ENCODE measurements at places on chromosomes 2 and 18.

- DNase-seq = no peak
These were observed 724.1 kb downstream of the GALR1 start for GRCh38 chr18:77973745-77974144.

DNA sequence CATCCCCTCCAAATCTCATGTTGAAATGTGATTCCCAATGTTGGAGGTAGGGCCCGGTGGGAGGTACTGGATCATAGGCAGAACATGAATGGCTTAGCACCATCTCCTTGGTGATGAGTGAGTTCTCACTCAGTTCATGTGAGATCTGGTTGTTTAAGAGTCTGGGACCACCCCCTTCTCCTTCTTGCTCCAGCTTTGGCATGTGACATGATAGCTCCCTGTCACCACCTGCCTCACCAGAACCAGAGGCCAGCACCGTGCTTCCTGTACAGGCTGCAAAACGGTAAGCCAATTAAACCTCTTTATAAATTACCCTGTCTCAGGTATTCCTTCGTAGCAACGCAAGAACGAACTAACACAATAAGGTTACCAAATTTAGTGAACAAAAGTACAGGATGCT, 95.4 kb downstream of the ZBTB7C start:
- DNase-seq = no peak

DNA sequence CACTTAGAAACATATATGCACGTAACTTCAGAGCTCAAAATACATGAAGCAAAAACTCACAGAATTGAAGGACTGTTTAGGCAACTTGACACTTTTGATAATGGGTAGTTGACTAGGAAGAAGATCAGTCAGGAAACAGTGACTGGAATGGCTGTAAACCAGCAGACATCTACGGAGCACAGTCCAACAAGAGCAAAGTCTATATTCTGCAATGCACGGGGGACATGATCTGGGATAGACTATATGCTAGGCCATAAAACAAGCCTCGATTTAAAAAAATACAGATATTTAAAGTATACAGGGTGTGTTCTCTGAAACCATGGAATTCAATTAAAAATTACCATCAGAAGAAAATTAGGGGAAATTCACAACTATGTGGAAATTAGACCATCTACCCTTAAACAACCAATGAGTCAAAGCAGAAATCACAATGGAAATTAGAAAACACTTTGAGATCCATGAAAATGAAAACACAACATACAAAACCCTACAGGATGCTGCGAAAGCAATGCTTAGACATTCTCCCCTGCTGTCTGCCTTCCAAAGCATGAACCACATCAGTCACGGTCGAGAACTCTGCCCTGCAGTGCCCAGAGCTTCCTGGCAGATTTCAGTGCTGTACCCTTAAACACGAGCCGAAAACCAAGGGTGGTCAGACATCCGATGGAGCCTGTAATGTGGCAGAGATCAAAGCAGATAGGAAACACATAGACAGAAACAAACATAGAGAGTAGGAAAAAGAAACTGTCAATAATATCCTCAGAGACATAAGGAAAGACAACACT, 651.9 kb upstream of the HS6ST1 start:
- no peak for DNase-seq

DNA sequence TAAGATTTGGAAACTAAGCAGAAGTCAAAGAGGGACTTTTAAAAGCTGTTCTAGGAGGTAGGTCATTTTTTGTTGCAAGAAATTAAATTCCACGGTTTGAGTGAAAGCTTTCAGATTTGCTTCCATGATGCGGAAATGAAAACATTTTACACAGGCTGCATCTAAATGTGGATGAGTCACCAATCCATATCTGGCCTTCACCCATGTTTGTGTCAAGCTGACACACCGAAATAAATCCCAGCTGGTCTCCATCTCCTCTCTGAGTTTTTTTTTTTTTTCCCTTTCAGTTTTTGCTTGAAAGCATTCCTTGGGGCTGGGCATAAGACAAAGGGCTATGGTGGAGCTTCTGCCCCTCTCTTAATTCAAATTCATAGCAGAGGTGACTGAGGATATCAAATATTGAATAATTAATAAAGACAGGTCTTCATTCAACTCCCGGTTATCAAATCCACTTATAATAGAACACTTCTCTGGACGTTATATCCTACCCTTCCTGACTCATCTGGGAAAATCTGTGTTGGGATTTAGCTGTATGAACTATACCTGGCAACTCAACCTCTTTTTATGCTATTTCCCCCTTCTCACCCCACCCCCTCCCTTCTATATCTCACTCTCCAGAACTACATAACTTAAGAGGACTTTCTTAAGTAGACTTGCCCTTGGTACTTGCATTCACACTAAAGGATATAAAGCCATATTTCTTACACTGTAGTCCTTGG, 558.3 kb upstream of the GCFC2 start:
- no peak for DNase-seq

GRCh38 chr2:207044379-207045362, 105.4 kb downstream of the CPO start:
- DNase-seq = no peak

DNA sequence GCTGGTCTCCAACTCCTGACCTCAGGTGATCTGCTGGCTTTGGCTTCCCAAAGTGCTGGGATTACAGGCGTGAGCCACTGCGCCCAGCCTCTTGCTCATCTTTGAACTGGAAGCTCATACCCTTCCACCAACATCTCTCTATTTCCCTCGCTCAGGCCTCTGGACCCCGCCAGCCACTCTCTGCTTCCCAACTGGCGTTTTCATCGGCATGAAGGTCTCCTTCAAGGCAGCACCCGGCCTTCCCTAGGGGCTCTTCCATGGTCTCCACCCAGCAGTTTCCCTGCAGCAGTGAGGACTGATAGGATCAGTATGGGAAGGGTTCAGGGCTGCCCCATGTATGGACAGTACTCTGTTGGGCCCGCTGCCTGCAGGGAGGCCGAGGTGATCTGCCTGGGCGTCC, 65.8 kb upstream of the HS6ST1 start:
- DNase-seq = no peak

GRCh38 chr2:95270541-95271081, 3.6 kb upstream of the PROM2 start:
- no peak for DNase-seq

GRCh38 chr2:168926621-168927386, 25.7 kb downstream of the G6PC2 start:
- no peak for DNase-seq

DNA sequence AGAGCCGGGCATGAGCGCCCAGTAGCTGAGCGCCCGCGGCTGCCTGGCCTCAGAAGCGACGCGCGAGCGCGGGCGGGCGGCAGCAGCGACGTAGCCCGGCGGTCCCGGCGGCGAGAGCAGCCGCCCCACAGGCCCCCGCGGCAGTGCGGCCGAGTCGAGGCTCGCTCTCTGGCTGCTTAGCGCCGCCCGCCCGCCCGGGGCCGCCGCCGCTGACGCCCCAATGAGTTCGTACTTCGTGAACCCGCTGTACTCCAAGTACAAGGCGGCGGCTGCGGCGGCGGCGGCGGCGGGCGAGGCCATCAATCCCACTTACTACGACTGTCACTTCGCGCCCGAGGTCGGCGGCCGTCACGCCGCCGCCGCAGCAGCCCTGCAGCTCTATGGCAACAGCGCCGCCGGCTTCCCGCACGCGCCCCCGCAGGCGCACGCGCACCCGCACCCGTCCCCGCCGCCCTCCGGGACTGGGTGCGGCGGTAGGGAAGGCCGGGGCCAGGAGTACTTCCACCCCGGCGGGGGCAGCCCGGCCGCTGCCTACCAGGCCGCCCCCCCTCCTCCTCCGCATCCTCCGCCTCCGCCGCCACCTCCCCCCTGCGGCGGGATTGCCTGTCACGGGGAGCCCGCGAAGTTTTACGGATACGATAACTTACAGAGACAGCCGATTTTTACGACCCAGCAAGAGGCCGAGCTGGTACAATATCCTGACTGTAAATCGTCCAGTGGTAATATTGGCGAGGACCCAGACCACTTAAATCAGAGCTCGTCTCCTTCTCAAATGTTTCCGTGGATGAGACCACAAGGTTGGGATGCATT, 847 bp downstream of the HOXD8 start:
- DNase-seq = no peak

DNA sequence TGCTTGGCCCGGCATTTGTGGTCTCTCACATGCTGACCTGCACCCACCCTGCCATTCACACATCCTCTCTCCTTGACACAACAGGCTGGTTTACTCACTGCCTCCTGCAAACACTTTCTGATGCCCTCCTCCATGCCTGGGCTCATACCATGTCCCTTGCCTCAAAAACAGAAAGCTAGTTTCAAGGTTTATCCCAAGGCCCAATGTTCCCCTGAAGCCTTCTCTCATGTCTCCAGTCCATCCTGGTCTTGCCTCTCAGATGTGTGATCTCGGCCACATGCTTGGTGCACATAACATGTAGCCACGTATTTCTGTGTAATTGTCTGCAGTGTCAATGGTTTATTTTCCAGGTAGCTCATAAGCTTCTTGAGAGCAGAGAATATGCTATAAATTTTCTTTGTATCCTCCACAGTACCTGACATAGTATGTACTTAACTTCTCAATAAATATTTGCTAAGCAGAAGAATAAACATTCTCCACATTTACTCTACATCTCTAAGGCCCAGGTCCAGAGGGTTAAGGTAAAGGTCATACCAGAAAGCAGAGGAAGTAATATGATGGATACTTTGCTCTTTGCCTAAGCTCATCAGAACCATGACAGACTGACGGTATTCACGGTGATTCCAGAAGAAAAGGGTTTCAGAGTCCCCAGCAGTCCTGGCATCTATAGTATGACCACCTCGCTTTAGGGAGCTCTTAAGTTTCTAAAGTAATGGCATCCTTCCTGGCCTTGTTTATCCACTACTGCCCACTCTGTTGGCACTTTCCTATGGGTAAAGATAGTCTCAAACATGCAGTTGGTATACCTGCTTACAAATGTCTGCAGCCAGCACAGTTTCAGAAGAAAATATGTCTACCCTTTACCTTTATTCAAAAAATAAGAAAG, 163.4 kb upstream of the ZFP36L2 start:
- DNase-seq = no peak

- no peak for DNase-seq
These were observed 45.5 kb downstream of the SLC66A2 start for GRCh38 chr18:79905993-79906392.

- no peak for DNase-seq
These were observed 491.8 kb downstream of the XIRP2 start for GRCh38 chr2:167380094-167380493.

DNA sequence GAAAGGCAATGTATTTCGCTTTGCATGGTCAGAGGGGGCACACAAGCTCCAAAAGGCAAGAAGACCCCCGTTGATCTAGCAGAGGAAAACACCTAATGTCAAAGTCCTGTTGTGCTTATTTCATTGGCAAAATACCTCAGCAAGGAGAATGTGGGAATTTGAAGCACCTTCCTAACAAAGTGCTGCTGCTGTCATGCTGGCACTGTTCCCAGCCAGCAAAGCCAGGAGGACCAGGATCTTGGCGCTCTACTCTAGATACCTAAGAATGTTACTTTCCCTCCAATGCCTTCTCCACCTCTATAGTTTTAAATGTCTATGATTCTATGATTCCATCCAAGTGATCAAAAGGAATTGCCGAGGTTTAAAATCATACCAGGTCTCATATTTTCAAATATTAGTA, 867.9 kb upstream of the POU3F3 start:
- no peak for DNase-seq

DNA sequence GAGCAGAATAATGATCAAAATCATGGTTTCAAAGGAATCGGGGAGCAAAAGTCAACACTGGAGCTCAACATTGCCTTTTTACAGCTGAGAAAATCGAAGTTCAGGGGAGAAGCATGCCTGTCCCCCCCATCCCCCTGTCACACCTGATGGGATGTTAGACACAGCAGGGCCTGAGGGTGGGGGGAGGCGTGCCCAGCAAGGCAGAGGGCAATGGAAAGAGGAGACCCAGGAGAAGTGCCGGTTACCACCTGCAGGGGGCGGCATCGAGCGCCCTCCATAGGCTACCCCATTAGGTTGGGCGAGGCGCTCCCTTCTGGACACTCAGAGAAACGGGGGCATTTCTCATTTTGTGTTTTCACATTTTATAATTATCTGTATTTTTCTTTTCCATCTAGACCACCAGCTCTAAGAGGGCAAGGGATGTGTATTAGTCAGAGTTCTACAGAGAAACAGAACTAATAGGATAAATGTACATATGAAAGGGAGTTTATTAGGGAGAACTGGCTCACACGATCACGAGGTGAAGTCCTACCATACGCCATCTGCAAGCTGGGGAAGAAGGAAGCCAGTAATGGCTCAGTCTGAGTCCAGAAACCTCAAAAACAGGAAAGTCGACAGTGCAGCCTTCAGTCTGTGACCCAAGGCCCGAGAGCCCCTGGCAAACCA, 271.3 kb downstream of the LRATD1 start:
- DNase-seq = peak; percentile 2

DNA sequence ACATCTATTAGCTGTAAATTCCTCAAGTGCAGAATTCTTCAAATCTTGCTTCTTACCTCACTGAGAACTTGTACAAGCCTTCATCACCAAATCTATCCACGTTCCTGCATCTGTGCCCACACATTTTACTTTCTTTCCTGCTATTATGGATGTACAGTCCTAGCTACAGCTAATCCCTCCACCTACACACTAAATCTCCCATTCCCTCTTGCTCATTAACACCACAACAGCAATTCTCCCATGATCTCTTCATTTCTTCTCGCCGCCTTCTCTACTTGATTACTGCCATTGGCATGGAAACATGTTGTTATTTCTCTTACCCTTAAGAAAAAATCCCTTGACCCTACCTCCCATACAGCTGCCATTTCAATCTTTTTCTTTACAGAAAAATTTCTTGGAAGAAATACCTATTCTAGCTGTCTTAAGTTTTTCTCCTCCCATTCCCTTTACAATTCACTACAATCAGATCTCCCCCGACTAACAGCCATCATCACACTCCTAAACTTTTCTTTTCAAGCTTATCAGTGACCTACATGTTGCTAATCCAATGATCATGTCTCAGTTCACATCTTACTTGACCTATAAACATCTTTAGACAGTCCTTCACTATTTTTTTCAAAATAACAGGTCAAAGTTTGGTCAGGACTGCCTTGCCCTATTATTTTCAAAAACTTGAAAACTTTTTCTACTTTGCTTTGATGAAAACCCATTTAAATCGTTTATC, 41.0 kb downstream of the ROCK2 start:
- DNase-seq = no peak

GRCh38 chr2:156017341-156017885, 315.1 kb downstream of the NR4A2 start:
- DNase-seq = no peak

- no peak for DNase-seq
These were observed 241.5 kb downstream of the ICOS start for GRCh38 chr2:204177977-204178522.

- no peak for DNase-seq
These were observed 482.0 kb downstream of the ZNF516 start for GRCh38 chr18:76013057-76013456.
